ENCODE measurements at places on chromosomes 2 and 18.

- DNase-seq = no peak
These were observed 39.9 kb downstream of the DNAH6 start for GRCh38 chr2:84556190-84556589.

DNA sequence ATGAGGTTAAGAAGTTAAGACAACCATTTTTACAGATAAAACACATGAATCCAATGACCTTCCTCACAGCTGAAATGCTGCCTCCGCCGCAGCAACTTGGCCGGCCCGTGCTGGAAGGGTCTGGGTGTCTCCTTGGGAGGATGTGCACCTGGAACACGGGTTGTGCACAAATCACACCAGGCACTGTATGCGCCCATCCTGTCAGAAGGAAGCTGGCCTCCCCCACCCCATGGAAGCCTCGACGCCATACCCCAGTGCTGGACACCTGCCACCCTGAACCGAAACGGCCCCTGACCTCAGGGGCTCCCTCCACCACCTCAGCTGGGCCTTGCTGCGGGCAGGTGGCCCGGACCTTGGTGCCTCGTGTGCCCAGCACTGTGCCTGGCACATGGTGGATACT is 111.8 kb downstream of the PXDN start:
- DNase-seq = no peak

DNA sequence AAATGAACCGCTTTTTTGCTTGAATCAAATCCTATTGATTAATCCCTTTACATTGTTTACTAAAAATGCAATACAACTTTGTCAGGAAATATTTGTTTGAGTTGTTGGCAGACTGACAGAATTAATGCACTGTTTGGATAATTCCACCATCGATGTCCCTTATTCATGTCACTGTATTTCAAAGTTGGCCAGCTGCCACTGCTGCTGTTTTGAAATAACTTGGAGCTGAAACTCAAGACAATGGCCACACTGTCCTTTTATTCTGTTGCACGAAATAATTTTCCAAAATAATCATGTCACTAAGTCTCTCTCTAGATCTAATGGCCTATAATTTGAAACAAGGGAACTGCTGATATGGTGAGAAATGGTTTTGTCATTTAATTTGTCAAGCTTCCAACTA is 55.2 kb upstream of the PAX3 start:
- DNase-seq = no peak

- no peak for DNase-seq
These were observed 26.0 kb upstream of the FOSL2 start for GRCh38 chr2:28366496-28367282.

DNA sequence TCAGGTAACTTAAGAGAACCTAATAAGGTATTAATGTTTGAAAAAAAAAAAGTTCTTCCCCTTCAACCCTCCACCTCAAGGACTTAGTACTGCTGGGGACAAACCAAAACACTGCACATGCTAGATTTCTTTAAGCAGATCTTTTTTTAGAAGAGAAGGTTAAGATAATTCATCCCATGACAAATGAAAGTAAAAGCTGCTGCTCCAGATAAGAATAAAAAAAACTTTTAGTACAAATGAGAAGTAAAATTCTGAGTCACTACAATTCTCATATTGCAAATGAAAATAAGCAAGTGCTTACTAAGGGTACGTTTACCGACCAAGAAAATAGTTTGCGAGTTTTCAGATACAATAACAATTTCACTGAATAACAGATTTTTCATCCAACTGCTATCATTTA is 8.9 kb downstream of the STAM2 start:
- DNase-seq = no peak

DNA sequence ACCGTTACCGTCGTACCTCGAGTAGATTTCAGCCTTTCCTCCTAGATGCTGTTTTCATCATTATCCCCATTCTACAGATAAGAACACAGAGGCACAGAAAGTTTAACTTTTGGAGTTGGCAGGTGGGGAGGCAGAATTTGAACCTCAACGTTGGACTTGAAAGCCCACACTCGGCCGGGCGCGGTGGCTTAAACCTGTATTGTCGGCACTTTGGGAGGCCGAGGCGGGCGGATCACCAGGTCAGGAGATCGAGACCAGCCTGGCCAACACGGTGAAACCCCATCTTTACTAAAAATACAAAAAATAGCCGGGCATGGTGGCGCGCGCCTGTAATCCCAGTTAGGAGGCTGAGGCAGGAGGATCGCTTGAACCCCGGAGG is 11.5 kb downstream of the CATIP start:
- DNase-seq = no peak

- no peak for DNase-seq
These were observed 48.7 kb downstream of the ST3GAL5 start for GRCh38 chr2:85840091-85840490.

DNA sequence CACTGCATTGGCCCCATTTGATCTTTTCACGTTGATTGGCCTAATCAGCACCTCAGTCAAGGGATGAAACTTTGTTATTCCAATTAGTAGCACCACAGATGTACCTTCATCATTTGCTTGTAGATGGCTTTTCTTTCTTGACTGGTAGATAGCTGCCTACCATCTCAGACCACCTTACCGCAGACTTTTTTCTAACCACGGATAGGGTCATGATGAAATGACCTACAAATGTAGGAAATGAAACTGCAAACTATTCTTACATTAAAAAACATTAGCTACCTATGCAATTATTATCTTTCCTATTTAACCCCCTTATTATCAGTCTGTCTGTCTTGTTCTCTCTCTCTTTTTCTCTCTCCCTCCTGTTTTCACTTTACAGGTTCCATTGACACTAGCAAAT is 22.4 kb upstream of the SLC25A52 start:
- DNase-seq = no peak

- no peak for DNase-seq
These were observed 98.9 kb downstream of the EIPR1 start for GRCh38 chr2:3278521-3279218.

GRCh38 chr2:71611247-71611646 is 157.9 kb downstream of the DYSF start:
- DNase-seq = no peak

DNA sequence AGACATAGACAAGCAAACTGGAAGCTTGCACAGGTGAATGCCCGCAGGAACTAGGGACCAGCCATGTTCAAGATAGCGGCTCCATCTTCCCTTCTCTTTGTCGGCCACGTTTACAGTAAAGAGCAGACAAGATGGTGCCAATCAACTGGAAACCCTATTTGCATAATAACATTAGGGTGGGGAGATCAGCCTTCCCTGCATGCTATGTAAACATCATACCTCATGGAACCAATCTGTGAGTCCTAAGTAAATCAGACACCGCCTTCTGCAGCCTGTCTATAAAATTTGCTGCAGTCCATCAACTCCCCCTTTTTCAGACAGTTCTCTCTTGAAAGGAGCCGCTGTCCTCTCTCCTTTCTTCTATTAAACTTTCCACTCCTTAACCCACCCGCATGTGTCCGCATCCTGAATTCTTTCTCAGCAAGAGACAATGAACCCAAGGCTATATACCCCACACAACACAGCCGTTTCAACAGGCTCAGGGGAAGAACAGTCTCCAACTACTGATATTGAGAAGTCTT is 384.4 kb downstream of the EIPR1 start:
- no peak for DNase-seq

DNA sequence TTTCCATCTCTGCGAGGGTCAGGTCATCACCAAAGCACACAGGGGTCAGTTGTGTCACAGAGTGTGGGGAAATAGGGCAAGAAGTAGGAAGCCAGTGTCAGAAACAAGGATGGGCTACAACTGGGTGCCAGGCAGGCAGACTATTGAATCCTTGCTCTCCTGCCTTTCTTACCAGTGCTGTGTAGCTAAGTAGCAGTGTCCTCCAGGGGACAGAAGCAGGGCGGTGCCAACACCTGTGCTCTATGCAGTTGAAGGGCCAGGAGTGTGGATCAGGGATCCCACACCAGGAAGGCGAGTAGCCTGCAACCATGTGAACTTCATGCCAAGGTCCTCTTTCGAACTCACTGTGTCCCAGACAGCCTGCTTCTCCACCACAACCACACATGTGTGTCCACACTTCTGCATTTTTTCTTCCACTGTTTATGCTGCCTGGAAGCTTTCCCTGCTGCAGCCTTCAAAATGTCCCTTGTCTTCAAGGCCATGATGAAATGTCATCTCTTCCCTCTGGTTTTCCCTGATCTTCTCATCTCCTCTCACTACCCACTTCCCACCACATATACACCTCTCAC is 25.4 kb upstream of the REG3G start:
- DNase-seq = no peak

- peak; percentile 51 for DNase-seq
These were observed 340.0 kb upstream of the MEX3C start for GRCh38 chr18:51537487-51537886.

GRCh38 chr18:12848405-12848804 is 35.6 kb downstream of the PTPN2 start:
- DNase-seq = no peak

Measured in substantia nigra (tissue), 51 donors.